ENCODE measurements at places on chromosomes 6 and 20.

DNA sequence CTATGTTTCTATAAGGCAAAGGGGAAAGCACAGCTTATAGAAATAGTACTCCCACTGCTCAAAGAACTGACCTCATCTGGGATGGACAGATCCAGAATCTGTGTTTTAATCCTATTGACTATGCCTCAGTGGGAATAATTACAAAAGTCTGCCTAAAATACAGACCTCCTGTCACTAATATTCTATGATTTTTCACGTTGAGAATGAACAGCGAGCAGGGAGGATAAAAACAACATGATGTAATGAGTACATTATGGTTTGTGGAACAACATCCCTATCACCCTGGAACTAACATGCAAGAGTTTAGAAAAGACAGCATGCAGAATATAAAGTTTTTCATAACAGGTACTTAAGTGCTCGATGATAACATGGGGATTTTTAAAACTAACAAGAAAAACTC lies 53.9 kb downstream of the EPHA7 start:
- no peak for DNase-seq

GRCh38 chr6:54140811-54141210 lies 29.6 kb downstream of the MLIP start:
- no peak for DNase-seq

GRCh38 chr20:63132131-63132714 lies 83.7 kb downstream of the YTHDF1 start:
- DNase-seq: no peak

DNA sequence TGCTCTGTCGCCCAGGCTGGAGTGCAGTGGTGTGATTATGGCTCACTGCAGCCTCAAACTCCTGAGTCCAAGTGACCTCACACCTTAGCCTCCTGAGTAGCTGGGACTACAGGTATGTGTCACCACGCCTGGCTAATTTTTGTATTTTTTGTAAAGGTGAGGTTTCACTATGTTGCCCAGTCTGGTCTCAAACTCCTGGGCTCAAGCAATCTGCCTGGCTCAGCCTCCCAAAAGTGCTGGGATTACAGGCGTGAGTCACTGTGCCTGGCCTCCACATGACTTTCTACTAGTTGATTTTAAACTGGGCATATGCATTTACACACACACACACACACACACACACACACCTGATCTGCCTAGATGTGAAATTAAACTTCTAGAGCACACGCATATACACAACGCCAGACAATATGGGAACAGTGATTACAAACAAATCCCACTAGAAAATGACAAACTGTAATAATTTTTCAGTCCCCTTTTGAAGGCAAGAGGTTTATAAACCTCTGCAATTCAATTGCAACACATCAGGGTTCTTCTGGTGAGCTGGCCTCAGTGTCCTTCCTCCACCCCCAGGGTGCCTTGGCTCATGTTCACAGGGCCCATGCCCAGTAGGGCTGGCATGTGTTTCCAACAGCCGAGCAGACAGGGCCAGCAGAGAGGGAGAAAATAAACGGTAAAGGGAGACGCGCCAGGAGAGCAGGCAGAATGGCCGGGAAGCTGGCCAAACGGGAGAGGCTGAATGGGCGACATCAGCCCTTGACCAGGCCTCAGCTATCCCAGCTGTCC lies 31.2 kb downstream of the PARD6B start:
- no peak for DNase-seq

- DNase-seq: no peak
Observed at GRCh38 chr6:64580346-64580745, 944.7 kb downstream of the PHF3 start.

All from stimulated activated CD8-positive, alpha-beta memory T cell treated with anti-CD3 and anti-CD28 coated beads, Interleukin-7, amount 100 ng/mL, for 1 hour (primary cell).